ENCODE measurements at places on chromosomes 1 and 21.

DNA sequence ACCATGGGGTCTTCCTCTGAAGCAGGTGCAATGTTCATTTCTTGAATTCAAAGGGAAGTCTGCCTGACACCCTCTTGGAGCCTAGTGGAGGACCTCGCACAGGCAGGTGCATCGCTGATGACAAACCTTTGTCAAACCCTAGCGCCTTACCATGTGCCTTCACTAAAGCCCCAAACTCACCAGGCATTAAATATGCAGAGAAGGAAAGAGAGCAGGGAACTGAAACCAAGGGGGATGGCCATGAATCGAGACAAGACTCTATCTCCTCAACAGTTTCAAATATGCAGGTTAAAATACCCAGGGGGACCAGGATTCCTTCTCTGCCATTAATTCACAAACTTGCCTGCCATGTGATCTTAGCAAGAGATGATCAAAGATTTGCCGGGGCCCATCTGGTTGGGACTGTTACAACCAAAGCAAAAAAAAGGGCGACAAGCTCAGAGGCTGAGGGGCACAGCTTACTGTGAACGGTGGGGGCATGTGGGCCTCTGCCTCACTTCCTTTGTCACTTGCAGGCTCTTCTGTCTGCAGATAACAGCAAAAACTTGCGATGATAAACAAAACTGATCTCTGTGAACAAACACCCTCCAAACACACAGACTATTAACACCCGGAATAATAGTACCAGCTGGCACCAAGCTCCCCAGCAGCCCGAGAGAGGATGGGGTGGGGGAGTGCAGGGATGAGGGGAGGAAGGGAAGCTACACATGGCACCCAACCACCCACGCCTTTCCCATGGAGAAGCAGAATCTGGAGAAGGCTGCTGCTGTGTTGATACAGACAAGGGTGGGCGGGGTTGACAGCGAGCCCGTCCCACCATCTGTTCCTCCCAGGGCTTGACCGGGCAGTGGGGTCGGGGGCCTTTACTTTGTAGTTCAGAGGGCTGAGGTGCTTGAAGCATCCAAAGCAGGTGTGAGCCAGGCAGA, 33.9 kb downstream of the TMEM63A start:
- no peak for DNase-seq

DNA sequence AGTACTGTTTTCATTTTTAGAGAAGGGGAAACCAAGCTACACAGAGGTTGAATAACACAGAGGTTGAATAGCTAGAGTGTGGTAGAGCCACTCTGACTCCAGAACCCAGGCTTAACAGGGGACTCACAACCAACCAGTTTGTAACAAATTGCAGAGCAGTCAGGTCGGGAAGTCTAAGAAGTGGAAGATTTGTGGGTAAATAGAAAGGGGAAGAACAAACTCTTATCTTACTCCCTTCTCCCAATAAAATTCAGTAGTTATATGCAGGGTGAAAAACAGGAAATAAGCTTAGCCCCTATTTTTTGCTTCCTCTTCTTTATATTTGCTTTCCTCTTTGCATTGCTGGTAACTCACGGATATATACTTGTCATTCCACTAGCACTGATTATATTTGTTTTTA, 23.2 kb downstream of the CDC42 start:
- DNase-seq = no peak

- DNase-seq = no peak
These were observed 1.5 kb downstream of the LHX8 start for GRCh38 chr1:75135573-75136194.

GRCh38 chr1:95716097-95716496, 482.1 kb downstream of the RWDD3 start:
- DNase-seq = no peak

GRCh38 chr21:31560479-31560878, 99.0 kb upstream of the SOD1 start:
- no peak for DNase-seq

GRCh38 chr1:111967886-111968285, 21.6 kb downstream of the KCND3 start:
- no peak for DNase-seq

- DNase-seq = no peak
These were observed 5.3 kb downstream of the HTR1D start for GRCh38 chr1:23211955-23212354.

- DNase-seq = peak; percentile 52
These were observed 404 bp downstream of the LRRC8C start for GRCh38 chr1:89633248-89633799.

- DNase-seq = no peak
These were observed 116.7 kb downstream of the FASLG start for GRCh38 chr1:172775606-172776005.

GRCh38 chr21:45640001-45640887, 3.3 kb upstream of the PCBP3 start:
- DNase-seq = no peak

GRCh38 chr1:21517660-21518480, 8.6 kb downstream of the ALPL start:
- no peak for DNase-seq

- DNase-seq = no peak
These were observed 72.2 kb downstream of the NME7 start for GRCh38 chr1:169295425-169295824.

GRCh38 chr21:43031121-43031619, 44.5 kb downstream of the CBS start:
- DNase-seq = no peak

GRCh38 chr1:233005703-233006102, 55.3 kb downstream of the NTPCR start:
- peak; percentile 47 for DNase-seq

- no peak for DNase-seq
These were observed 149.3 kb upstream of the WNT4 start for GRCh38 chr1:22292011-22292788.

GRCh38 chr1:174197547-174197946, 38.2 kb downstream of the RABGAP1L start:
- no peak for DNase-seq

- no peak for DNase-seq
These were observed 27.8 kb upstream of the GPR153 start for GRCh38 chr1:6288665-6289064.

DNA sequence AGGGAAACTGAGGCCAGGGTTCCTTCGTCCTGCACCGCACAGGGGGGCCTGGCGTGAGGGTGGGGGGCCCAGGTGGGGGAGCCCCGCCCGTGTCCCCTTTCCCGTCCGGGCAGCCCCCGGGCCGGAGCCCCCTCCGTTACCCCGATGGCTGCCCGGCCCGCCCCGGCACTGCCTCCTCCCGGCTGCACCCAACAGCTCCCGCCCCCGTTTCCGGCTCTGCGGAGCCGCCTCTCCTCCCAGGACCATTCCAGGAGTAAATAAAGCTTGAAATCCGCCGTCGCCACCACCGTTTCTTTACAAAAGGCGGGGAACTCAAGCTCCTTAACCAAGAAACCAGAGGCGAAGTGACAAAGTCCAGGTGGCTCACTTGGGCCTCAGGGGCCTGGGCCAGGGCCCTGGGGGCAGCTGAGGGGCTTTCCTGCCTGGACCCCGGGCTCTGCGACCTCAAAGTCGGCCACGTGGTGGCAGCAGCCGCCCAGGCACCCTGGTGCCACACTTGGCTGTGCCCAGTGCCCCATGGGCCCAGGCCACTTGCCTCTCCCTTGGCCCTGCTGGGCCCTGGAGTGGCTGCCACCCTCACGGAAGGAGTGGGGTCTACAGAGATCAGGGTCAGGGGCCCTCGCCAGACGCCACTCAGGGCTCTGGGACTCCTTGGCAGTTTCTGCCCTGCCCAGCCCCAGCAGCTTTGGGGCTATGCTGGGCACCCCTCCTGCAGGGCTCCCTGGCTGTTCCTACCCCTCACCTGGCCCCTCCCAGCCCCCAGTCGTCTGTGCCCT, 514 bp upstream of the FAAP20 start:
- DNase-seq = peak; percentile 86

DNA sequence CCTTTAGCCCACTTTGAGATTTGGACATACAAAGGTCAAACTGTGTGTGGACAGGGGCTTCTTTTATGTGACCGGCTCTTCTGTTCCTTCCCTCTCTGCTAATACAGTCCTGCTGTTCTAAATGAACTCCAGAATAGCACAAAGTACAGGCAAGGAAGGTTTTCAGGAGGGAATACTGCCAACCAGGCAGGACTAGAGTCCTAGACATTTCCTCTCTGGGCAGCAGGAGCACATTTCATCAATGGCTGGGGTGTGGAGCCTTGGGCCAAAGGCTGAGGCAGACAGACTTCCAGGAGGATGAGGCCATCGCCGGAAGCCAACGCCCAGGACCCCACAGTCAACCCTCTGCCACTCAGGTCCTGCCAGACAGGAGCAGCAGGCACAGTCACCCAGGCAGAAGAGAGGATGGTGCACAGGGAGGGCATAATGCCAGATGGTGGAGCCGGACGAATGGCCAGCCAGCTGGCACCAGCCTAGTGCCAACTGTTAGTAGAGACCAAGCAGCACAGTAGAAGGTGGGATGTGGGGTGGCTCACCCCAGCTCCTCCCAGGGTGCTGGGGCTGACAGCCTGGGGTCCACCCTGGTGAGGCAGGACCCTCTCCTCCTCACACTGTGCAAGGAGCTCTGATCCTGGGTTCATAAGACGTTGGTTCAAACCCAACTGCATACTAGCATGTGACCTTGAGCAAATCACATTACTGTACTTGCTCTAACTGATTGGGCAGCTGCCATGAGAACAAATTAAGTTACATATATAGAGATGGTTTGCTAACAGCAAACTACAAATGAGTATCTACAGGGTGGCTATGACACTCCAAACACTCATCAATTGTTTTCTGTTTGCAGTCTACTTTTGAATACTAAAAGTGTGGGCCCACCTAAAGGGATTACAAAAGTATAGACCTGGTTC, 410.7 kb downstream of the SIPA1L2 start:
- DNase-seq = no peak

DNA sequence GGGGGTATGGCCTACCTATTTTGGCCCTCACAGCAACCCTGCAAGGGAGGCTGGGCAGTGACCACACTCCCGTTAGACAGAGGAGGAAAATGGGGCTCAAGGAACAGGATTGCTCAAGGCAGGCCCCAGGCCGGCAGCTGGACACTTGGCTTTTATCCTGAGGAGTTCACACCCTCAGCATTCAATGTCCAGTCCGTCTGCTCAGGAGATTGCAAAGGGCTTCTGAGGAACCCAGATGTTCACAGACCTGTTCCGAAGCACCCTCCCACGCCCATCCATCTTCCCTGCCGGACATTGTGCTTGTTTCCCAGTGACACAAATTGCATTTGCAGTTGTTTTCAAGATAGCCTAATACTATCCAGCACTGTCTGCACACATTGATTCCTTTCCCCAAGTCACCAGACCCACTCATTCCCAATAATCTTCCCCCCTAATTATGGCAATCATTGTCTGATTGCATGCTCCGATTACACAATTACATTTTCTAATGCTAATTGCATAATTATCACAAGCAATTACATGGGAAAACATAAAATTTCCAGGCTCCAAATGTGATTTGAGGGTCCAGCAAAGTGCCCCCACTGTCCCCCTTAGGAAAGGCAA, 4.3 kb upstream of the UBL4B start:
- no peak for DNase-seq

- peak; percentile 30 for DNase-seq
These were observed 7.6 kb upstream of the ATF3 start for GRCh38 chr1:212600980-212601379.

- DNase-seq = peak; percentile 57
These were observed 3.0 kb upstream of the RIT1 start for GRCh38 chr1:155913969-155914757.

DNA sequence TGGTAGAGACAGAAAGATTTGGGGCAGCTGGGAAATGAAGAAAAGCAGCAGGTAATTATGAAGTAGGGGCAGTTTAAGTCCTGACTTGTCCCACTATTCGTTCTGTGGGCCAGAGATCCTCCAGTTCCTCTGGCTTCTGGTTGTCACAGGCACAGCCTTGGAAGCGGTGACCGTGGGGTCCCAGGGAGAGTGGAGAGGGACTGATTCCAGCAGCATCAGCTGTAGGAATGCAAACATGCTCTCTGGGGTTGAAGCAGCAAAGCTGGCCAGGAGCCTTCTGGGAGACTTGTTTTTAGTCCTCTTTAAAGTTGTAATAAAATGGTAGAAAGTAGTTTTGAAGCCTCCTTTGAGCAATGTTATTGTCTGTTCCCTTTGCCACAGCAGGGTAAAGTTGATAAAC, 488.0 kb downstream of the LMO4 start:
- no peak for DNase-seq

GRCh38 chr1:225921734-225922709, 2.0 kb downstream of the PYCR2 start:
- no peak for DNase-seq

DNA sequence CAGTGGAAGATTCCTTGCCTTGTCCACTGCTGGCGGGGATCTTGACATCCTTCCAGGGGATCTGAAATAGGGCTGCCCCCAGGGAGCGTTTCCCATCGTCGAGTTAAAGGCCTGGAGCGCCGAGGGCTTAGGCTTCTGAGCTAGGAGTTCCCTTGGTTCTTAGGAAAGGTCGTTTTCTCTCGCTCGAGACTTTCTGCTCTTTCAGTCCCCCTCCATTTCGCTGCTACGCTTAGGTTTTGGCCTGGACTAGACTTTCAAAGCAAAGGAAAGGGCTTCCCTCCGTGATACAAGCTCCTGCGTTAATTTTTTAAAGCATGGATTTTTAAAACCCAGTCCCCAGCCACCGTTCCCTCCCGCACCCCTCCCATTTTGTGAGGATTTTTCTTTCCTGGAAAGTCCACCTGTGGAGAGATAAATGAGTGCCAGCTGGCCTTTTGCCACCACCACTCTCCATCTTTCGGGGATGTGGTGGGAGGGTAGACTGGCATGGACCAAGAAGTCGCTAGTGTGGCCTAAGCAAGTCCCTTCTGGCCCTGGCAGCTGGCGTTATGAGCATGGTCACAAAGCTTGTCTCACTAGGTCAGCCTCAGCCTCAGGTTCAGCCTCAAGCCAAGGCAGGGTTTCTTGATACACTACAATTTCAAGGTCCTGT, 9.2 kb downstream of the NR5A2 start:
- DNase-seq = no peak

GRCh38 chr1:116847688-116848531, 61.8 kb upstream of the PTGFRN start:
- peak; percentile 79 for DNase-seq

GRCh38 chr1:86470859-86471258, 2.1 kb downstream of the CLCA1 start:
- DNase-seq = no peak

DNA sequence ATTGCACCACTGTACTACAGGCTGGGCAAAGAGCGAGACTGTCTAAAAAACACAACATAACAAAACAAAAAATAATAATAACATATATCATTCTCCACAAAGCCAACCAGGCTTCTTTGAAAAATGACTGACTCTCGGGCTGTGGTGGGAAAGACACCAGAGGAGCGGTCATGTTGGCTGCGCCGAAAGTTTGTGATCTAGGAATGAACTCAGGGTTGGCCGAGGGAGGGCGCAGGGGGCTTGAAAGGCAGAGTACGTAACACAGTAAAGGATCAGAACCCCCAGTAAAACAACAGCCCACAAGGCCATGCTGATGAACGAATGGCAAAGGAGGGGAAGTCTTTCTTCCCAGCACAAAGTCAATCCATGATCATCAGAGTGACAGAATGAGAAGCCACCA, 4.7 kb downstream of the SLC35E2B start:
- DNase-seq = no peak

Measured in fibroblast of skin of right quadriceps (primary cell).